ENCODE measurements at places on chromosomes 1 and 21. TPM values are rescaled to one million over a fixed set of nuclear protein-coding genes. Genes with fewer than 3 reads are reported as not detected.

Gene BACE2
- total RNA-seq: not detected

Gene ATP1A4
- not detected for total RNA-seq

Gene F5
- total RNA-seq: not detected

Gene IGSF5
- total RNA-seq: not detected

Gene DIO1
- not detected for total RNA-seq

Gene KCNK1
- total RNA-seq: not detected

Gene OR2T33
- not detected for total RNA-seq

Gene CATSPERE
- total RNA-seq: 0.26 TPM

Gene TDRD10
- total RNA-seq: not detected

Gene SH2D1B
- not detected for total RNA-seq

Gene WDR4
- 24.9 TPM for total RNA-seq

Data from Karpas-422 (cell line).